ENCODE measurements at places on chromosomes 5 and 9.
A peak's percentile ranks its signal among the peaks of the same experiment; 100 is the strongest.

GRCh38 chr9:10843151-10843550 lies 230.3 kb upstream of the PTPRD start:
- no peak for DNase-seq

- DNase-seq, result no peak
Observed at GRCh38 chr5:136033848-136034247, 5.1 kb downstream of the TGFBI start.

GRCh38 chr5:178670351-178670885 lies 43.6 kb upstream of the CLK4 start:
- DNase-seq, result no peak

- DNase-seq, result peak; percentile 37
Observed at GRCh38 chr9:117121316-117121715, 293.5 kb downstream of the ASTN2 start.

DNA sequence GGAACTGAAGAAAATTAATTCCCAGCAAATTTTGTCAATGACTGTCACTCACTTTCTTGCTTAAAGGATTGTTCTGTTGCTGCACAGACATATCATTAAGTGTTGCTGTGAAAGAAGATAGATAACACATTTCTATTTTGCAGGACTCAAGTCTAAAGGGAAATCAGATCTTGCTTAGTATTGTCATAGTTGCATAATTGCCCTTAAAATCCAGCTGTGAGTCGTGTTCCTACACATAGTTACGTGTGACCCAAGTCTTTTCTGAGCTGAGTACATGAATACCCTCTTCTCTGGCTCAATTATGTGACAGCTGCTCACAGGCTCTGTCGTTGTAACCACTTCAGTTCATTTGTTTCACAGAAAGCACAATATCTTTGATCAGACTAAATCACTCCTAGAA lies 390.8 kb downstream of the DTWD2 start:
- DNase-seq, result no peak

- no peak for DNase-seq
Observed at GRCh38 chr5:21145376-21145775, 1157.4 kb upstream of the CDH18 start.

GRCh38 chr5:107369622-107370021 lies 301.1 kb downstream of the EFNA5 start:
- DNase-seq, result no peak

DNA sequence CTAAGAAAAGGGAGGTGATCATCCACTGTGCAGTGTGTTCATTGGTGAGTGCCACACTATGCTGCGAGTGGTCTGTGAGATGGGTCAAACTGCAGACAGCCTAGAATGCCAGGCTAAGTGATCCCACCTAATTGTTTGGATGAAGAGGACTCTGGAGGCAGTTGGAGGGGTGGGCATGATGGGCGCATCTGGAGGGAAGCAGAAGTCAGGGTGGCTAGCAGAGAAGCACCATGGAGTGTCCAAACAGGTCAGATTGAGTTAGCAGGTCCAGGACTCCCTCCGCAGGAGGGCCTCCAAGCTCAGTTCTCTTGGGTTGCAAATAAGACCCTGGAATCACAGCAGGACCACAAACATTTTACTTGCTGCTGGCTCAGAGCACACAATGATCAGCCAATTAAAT lies 19.9 kb upstream of the ANGPTL2 start:
- no peak for DNase-seq

GRCh38 chr9:79632705-79633104 lies 60.9 kb downstream of the TLE4 start:
- DNase-seq, result no peak
